ENCODE measurements at places on chromosomes 5 and 9.

DNA sequence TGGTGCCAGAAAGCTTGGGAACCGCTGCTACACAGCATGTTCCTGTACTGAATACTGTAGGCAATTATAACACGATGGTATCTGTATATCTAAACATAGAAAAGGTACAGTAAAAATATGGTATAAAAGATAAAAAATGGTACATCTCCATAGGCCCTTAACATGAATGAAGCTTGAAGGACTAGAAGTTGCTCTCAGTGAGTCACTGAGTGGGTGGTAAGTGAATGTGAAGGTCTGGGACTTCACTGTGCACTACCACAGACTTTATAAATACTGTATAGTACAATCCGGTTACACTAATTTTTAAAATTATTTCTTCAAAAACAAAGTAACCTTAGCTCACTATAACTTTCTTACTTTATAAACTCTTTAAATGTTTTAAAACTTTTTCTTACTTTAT is 819.9 kb upstream of the GRAMD2B start:
- no peak for DNase-seq

DNA sequence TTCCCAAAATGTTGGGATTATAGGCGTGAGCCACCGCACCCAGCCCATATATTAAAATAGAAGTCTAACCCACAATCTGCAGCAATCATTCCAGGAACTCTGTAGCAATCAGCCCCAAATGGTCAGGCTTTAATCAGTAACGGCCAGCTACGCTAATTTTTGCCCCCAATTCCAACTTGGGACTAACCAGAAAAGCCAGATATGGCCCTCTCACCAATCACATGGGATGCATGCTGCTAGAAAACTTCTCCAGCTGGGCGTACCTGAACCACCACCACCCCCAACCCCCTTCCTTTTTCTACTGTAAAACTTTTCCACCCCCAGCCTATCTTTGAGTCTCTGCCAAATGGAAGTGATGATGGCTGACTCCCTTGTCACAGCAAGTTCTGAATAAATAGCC is 4.1 kb downstream of the SUSD1 start:
- no peak for DNase-seq

DNA sequence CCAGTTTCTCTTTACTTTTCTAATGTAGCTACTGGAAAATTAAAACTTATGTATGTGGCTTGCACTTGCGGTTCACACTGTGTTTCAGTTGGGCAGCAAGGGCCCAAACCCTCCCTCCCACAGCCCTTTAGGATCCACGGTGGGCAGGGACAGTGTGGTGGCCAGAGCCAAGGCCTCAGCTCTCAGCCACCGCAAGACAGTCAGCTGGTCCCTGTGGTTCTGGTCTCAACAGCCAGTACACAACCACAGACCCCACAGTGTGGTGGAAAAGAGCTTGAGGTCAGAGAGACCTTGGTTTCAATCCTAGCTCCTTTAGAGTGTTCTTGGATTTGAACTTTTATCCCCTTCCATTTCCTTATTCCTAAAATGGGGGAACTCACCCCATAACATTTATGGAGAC is 153.0 kb upstream of the SMIM23 start:
- no peak for DNase-seq

DNA sequence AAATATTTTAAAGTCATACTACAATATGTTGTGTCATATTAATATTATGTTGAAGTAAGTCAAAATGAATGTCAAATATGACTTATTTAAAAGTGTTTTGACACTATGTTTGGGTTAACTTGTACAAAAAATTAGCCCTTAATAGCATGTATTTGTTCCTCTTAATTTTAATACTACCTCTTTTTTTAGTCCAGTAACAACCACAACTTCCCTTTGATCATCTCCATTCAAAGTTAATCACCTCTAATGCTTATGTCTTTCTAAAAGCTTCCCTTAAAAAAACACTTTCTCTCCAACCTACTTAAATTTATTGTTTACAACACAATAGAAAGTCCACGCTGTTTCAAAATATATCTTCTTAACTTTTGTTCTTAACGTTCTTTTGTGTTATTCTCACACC is 9.6 kb downstream of the SLCO4C1 start:
- DNase-seq, result no peak

DNA sequence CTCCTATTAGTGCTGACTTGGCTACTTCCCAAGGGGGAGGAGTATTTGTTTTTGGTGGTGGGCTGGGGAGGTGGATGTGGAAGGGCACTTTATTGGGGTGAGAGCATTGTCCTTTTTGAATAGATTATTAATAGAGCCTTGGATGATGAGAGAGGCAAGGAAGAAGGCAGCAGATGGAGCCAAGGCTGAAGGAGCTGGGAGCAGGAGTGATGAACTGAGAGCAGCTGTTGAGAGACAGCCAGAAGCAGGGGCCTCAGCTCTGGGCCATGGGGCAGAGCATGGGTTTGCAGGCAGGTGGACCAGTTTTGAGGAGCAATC is 29.6 kb downstream of the RGS3 start:
- no peak for DNase-seq

DNA sequence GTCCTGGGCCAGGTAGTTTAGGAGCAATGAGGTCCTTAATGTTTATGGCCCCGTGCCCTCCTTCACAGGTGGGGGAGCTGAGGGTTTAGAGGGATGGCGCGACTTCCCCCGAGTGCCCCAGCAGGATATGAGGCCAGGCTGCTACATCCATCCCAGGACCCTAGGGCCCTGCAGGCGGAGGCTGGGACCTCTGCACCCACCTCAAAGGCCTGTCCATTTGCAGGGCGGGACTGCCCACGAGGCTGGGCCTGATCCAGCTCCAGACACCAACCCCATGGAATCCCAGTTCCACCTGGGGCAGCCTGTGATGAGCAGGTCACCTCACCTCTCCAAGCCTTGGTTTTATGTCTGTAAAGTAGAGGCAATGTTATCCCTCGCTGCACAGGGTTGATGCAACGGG is 142.1 kb downstream of the RXRA start:
- DNase-seq, result no peak

- no peak for DNase-seq
These were observed 51.7 kb downstream of the GABRA1 start for GRCh38 chr5:161899590-161899989.

DNA sequence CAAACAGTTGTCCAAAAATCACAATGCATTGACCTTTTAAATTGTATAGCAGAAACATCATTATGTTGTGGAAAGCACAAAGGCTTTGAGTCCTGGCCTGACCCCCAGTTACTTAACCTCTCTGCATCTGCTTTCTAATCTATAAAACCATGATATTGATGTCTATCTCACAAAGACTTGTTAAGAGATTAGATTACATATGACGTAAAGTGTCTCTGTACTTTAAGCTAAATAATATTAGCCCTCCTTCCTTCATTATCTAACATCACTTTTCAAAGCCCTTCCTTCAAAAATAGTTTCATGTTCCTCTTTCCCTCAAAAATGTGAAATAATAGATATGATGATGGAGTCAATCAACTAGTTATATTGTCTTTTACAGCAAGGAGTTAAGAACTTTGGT is 3.4 kb downstream of the ADAMTS6 start:
- no peak for DNase-seq

GRCh38 chr9:100714372-100715099 is 136.7 kb downstream of the CAVIN4 start:
- no peak for DNase-seq
